ENCODE measurements at places on chromosomes 7 and 10.

DNA sequence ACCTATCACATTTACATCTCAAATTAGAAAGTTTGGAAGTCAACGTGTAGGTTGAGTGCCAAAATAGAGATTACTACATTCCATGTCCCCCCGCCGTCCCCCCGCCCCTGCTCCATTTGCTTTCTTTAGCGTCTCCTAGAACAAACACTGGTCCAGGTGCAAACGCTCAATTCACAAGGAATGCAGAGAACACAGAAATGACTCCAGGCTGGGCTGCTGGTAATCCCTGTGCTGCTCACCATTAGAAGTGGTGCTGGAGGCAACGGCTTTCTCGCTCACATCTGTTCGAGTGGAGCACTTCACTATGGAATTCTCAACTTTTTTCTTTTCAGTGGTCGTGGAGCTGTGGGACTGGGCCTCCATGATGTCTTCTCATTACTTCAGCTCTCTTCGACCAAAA, 14.1 kb downstream of the GLI3 start:
- no peak for DNase-seq

DNA sequence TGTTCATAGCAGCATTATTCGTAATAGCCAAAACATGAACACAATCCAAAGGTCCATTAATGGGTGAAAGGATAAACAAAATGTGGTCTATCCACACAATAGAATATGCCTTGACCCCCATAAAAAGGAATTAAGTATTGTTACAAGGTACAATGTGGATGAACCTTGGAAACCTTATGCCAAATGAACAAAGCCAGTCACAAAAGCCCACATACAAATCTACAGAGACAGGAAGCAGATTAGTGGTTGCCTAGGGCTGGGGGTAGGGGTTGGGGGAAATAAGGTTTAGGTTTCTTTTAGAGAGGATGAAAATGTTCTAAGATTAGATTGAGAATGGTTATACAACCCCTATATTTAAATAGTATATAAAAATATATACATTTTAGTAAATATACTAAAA, 34.8 kb downstream of the PIP4K2A start:
- DNase-seq: no peak

DNA sequence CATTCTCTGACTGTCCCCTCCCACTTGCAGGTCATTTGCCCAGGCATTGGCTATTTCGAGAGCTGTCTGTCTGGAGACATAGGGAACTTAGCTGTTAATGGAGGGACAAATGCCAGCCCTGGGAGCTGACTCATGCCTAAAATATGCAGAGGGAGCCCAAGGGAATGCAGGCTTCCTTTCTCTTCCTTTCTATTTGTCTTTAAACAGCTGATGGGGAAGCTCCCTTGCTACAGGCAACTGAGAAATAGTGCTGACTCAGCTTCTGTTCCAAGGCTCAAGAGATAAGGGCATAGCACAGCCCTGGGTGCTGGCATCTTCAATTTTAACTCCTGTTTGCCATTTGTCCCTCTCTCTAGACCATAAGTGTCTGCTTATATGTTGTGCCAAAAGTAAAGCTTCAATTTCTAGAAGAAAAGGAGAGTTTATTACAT, 82.7 kb upstream of the C1GALT1 start:
- DNase-seq: peak; percentile 79

- DNase-seq: no peak
These were observed 61.3 kb downstream of the FOXL3 start for GRCh38 chr7:351256-351655.

DNA sequence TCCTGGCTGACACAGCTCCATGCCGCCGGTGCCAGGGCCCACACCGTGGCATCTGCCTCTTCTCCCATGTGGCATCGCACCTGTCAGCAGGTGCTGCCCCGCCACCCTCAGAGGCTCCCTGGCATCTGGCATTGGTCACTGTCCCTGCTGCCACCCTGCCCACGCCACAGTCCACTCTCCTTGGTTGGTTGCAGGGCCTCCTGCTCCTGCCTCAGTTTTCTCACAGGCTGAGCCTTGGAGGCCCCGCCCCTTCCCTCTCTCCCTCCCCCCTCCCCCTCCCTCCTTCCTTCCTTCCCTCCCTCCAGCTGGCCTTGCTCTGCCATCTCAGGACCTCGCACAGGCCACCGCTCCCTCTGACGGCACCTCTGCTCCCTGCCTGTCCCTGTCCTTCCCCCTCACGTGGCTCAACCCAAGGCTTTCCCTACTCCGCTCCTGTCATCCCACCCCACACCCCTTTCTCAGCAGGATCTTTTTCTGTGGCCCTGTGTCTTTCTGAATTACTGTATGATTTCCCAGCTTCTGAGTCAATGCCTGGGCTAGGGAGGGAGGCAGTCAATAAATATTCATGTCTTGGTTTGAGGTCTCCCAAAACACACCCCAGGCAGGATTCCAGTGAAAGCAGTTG, 87.4 kb downstream of the INPP5A start:
- DNase-seq: no peak

DNA sequence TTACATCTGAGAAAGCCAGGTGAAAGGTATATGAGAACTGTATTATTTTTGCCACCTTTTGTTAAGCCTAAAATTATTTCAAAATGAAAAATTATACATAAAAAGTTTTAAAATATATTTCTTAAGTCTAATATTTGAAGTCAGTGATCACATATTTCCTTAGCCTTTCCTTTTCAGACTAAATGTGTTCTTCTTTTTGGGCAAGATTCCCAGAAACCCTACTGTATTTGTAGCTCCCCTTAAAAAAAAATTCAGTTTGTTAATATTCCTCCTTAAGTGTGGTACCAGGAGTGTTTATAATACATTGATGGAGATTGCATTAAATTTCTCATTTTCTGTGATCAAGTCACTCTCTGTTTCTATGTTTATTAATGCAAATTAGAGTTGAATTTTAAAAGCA, 22.8 kb downstream of the DNAJC1 start:
- DNase-seq: no peak

GRCh38 chr7:103396471-103396870, 49.0 kb downstream of the PSMC2 start:
- DNase-seq: no peak

- no peak for DNase-seq
These were observed 77.6 kb downstream of the CLRN3 start for GRCh38 chr10:127815147-127815546.

DNA sequence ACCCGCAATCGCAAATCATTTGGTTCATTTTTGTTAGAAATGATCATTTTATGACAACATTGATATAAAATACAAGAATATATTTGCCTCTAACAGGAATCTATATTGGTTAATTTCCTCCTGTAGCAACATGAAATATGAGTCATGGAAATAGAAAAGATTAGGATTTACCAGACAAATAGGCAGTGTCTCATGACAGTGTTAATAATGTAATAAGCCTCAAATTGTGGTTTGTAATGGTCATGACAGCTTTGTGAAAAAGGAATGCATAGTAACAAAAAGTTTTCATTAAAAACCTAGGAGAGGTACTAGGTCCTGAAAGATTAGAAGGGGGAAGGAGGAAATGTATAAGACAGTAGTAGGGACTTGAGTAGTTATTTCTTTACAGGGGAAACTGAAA, 7.9 kb upstream of the SLK start:
- DNase-seq: no peak

- DNase-seq: no peak
These were observed 133.8 kb upstream of the HDAC9 start for GRCh38 chr7:18361756-18362155.

DNA sequence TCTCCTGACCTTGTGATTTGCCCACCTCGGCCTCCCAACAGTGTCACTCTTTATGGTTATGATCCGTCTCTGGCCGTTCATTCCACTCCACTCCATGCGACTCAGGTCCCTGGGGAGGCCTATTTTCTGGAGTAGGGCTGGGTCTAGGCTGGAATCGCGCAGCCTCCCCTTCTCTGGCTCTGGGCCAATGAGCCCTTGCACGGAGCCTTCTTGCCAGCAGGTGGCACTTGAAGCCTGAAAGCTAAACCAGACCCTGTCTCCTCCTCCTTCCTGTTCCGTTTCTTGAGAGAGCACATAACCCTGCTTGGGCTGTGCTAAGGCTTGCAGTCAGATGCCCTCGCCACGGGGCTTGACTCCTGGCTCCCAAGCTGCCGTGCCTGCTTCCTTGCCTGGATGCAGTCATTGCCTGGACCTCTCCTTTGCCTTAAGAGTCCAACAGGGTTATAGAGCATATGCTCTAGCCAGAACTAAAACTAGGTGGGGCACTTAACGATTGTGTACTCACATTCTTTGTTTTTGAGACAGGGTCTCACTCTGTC, 9.6 kb upstream of the DNAJB12 start:
- peak; percentile 83 for DNase-seq

All from AG08396 (cell line).